Activated effector memory CD4-positive, alpha-beta T cell treated with anti-CD3 and anti-CD28 coated beads, Interleukin-2, amount 50 U/mL, for 16 hours (primary cell): ENCODE measurements at places on chromosomes 4 and X.

GRCh38 chr4:10013722-10014121 lies 7.6 kb downstream of the SLC2A9 start:
- no peak for DNase-seq

DNA sequence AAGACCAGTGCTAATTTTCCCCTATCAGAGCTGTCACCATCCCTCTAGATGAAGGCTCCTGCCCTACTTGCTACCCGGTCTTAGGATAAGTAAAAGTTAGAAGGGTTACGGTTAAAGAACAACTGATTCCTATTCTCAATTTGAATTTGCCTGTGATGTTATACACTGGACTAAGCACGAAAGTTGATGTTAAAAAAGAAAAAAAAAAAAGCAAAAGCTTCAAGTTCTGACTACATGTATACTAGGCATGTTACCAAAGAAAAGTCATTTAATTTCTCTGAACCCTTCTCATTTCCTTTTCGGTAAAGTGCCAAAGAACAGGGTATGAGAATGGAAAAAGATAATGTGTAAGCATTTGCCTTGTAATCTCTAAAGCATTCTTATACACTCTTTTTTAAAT lies 1.4 kb upstream of the PPID start:
- DNase-seq, result no peak

DNA sequence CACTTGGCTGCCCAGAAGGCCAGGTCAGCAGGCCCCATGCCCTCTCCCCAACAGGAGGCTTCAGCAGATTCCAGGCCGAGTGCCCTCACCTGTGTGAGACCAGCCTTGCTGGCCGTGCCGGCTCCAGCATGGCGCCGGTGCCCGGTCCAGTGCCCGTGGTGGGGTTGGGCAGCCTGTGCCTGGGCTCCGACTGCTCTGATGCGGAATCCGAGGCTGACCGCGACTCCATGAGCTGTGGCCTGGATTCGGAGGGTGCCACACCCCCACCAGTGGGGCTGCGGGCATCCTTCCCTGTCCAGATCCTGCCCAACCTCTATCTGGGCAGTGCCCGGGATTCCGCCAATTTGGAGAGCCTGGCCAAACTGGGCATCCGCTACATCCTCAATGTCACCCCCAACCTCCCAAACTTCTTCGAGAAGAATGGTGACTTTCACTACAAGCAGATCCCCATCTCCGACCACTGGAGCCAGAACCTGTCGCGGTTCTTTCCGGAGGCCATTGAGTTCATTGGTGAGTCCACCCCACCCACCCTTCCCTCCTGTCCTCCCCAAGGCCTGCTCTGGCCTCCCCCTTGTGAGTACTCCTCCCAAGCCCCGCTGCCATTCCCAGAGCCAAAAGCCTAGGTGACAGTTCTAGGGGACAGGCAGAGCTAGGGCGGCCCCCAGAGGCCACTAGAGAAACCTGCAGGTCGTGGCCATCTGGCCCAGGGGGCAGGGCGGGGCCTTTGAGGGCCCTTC lies 2.3 kb downstream of the DUSP9 start:
- peak; percentile 78 for DNase-seq

DNA sequence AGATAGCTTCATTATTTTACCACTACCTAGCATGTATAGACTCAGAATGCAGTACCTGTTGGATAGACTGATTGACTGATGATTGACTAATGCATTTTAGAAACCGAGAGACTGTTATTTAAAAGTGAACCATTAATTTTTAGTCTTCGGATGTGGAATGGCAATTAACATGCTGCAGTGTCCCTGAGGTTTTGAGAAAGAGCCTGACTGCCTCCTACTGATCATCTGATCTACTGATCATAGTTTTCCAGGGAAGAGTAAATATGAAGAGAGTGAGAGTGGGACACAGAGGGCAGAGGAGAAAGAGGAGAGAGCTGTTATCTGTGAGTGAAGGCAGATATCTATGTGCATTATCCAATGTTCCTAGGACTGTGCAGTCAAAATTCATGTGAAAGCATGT lies 764.7 kb downstream of the TRIML1 start:
- DNase-seq, result no peak

GRCh38 chr4:150342945-150343344 lies 239.0 kb upstream of the MAB21L2 start:
- no peak for DNase-seq

DNA sequence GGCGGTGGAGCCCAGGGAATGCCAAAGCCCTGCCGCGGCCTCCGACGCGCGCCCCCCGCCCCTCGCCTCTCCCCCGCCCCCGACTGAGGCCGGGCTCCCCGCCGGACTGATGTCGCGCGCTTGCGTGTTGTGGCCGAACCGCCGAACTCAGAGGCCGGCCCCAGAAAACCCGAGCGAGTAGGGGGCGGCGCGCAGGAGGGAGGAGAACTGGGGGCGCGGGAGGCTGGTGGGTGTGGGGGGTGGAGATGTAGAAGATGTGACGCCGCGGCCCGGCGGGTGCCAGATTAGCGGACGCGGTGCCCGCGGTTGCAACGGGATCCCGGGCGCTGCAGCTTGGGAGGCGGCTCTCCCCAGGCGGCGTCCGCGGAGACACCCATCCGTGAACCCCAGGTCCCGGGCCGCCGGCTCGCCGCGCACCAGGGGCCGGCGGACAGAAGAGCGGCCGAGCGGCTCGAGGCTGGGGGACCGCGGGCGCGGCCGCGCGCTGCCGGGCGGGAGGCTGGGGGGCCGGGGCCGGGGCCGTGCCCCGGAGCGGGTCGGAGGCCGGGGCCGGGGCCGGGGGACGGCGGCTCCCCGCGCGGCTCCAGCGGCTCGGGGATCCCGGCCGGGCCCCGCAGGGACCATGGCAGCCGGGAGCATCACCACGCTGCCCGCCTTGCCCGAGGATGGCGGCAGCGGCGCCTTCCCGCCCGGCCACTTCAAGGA lies at the start of gene FGF2:
TSS of gene FGF2 (plus strand) at position 279 of the 705 bp plus-strand sequence. CDS start at position 623, 344 bp downstream.
- peak; percentile 64 for DNase-seq

- no peak for DNase-seq
Observed at GRCh38 chr4:133711817-133712216, 489.8 kb downstream of the PABPC4L start.

DNA sequence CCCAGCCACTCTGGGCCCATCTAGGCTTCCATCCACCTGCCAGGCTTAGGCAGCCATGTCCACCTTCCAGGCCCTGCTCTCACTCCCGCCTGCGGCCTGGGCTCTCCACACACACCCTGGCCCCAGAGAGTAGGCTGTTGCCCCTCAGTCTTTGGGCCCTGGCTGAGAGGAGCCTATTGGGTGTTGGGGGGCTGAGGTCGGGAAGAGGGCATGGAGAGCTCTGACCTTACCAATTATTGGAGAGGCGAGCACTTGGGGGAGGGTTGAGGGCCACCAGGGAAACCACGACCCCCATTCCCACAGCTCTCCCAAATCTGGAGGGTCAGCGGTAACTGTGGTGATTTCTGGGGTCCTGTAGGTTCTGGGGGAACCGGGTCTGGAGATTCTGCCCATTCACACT lies 38.2 kb downstream of the HTRA3 start:
- DNase-seq, result no peak

GRCh38 chr4:147480891-147481576 lies at the start of gene EDNRA:
Gene EDNRA, plus strand, starts transcription at chr4:147481097. Its CDS starts 4,585 bp downstream, at chr4:147485682.
- no peak for DNase-seq

DNA sequence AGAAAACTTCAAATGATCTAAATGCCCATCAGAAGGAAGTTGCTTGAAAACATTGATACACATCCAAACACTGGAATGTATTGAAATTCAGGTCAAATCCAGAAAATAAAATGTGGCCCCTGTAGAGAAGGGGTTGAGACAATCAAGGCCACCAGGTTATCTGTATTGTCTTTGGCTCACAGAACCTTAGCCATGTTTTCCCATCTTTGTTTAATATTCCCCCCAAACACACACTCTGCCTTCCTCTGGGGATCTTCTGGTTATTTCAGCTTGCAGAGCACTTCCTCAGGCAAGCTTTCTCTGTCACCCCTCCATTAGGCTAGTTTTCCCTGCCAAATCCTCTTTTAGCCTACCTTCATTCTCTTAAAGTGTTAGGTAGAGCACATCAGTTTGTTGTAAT lies 30.5 kb downstream of the PAGE2 start:
- DNase-seq, result no peak

- DNase-seq, result no peak
Observed at GRCh38 chrX:133939655-133940302, 45.6 kb downstream of the GPC3 start.

DNA sequence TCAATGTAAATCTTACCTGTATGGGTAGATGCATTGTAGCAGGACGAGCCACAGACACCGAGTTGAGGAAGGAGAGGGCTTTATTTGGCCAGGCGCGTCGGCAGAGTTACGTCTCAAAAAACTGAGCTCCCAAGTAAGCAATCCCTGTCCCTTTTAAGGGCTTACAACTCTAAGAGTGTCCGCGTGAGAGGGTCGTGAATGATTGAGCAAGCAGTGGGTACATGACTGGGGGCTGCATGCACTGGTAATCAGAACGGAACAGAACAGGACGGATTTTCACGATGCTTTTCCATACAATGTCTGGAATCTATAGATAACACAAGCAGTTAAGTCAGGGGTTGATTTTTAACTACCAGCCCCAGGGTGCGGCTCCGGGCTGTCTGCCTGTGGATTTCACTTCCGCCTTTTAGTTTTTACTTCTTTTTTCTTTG lies 524.9 kb upstream of the HTR2C start:
- no peak for DNase-seq

DNA sequence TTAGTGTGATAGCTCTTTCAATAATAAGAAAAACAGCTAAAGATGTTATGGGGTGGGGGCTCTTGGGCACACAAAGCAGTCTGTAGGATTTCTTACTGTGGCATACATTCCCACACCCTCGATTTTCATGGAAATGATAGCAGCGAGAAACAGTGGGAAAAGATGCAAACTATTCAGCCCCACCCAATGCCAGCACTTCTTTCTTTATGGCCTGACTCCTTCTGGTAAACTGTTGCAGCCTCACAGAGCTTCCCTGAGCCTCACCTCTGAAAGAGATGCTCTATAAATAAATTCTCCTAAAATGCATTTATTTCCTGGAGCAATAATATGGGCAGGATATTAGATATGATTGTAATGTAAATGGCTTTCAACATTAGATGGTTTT lies 910 bp downstream of the ANK2 start:
- DNase-seq, result no peak

DNA sequence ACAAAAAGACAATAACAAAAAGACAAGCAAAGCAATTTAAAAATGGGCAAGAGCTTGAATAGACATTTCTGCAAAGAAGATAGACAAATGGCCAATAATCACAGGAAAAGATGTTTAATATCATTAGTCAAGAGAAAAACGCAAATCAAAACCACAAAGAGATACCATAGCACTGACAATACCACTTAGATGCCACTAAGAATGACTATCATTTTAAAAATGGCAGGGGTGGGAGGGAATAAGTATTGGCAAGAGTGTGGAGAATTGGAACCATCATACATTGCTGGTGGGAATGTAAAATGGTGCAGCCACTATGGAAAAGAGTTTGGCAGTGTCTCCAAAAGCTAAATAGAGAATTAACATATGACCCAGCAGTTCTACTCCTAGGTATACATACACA lies 15.1 kb upstream of the EXOC1 start:
- no peak for DNase-seq
